Activated CD4-positive, alpha-beta T cell treated with anti-CD3 and anti-CD28 coated beads, Interleukin-2, Interleukin-6, amounts not matched to agents 100 ng/mL and 50 ng/mL, durations not matched to agents 16 hours and 8 hours (primary cell): ENCODE measurements at places on chromosomes 3 and 15.

DNA sequence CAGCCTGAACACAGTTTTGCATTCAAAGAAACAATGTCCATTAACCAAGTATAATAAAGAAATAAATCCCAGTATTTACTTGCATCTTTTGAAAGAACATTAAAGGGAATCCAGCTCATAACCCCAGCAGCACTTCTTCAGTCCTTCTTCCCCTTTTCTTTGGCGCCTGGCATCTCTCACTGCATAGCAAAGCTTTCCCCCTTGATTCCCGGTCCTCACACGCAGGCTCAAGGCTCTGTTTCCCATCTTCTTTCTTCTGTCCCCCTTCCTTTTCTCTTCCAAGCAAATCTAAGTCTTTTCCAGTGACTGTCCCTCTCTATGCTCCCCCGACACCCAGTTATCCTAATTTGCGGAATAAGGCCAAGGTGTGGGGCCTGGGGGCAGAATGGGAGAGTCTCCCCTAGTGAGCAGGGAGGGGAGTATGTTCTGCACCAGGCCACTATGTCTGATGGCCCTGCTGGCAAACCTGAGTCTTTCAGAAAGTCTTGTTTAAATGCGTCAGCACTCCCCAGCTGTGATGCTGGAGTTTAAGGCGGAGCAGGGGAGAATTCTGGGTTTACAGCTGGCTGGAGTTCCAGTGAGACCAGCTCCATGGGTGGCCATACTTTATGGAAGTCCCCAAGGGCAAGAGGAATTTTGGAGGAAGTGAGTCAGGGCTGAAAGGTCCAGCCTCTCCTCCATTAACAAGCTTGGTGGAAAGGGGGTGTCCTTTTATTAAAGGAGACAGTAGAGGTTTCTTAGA lies 42.1 kb downstream of the GOLGA6A start:
- DNase-seq = no peak

- peak; percentile 100 for DNase-seq
Observed at GRCh38 chr3:50298836-50299637, at the start of the genes HYAL3 and NAA80. Gene HYAL3 (minus strand): TSS chr3:50299405. CDS start chr3:50295602, 3,803 bp downstream. Gene NAA80 (minus strand): TSS chr3:50299405. CDS start chr3:50297463, 1,942 bp downstream.

DNA sequence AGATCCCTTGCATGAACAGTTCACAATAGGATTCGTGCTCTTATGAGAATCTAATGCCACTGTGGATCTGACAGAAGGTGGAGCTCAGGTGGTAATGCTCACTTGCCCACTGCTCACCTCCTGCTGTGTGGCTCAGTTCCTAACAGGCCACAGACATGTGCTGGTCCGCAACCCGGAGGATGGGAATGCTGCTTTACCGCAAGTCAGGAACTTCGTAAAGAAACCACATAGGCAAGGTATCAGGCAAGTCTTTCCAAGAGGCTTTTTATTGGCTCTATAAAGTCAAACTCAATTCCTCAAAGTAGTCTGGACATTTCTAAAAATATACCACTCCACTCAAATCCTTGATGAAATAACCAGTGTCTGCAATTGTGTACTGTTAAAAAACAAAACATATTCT lies 56.1 kb downstream of the OSTN start:
- no peak for DNase-seq

DNA sequence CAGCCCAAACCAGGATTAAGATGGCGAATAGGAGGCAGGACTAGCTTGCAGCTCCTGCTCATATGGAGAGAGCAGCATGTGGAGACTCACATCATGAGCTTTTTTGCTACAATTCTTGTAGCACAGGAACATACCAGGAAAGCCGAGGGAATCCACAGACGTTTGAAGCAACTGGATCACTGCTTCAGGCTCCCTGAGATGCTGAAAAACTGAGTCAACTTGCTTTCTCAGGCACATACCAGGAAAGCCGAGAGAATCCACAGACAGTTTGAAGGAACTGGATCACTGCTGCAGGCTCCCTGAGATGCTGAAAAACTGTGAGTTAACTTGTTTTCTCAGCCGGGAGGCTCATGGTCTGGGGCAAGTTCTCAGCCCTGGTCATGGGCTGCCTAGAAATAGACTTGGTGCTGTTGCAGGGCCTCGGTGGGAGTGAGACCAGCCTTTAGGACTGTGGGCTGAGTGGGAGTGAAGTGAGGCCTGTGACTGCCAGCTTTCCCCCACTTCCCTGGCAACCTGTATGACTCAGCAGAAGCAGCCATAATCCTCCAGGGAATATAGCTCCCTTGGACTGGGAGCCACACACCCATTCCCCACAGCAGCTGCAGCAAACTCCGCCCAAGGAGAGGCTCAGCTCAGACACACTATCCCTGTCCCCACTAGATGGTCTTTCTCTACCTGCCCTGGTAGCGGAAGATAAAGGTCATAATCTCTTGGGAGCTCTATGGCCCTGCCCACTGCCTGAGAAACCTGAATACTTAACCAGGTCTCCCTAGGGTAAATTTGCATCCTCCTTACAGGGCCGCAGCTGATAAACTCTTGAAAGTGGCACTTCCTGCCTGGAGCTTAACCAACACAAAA lies 51.9 kb upstream of the PFN2 start:
- DNase-seq = no peak

DNA sequence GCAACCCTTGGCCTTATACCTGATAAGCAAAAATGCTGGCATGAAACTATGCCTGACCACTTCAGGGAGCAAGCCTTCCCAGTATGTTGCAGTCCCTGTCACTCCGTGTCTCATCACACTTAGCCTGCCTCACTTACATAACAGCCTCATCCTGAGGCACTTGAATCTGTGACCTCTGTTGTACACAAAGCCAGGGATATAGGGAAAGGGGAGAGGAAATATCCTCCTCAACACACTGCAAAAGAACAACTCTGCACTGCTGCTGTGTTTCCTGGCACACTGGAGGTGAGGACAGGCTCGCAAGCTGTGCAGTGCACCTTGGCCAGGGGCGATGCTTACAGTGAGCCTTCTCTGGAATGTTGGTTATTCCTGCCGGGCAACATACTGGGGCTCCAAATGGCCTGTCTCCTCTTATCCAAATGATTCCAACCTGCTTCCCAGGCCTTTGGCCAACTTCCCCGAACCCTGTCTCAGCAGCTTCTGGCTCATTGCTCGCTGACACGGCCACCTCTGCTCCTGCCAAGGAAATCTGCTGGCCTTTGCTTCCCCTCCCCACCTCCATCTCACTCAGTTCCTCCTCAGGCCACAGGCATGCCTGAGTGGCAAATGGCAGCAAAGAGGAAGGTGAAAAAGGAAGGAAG lies 109.2 kb downstream of the CD47 start:
- DNase-seq = no peak

GRCh38 chr3:8766148-8766547 lies 3.3 kb downstream of the OXTR start:
- DNase-seq = no peak

GRCh38 chr3:75218577-75218976 lies 445.6 kb upstream of the FRG2C start:
- DNase-seq = no peak

DNA sequence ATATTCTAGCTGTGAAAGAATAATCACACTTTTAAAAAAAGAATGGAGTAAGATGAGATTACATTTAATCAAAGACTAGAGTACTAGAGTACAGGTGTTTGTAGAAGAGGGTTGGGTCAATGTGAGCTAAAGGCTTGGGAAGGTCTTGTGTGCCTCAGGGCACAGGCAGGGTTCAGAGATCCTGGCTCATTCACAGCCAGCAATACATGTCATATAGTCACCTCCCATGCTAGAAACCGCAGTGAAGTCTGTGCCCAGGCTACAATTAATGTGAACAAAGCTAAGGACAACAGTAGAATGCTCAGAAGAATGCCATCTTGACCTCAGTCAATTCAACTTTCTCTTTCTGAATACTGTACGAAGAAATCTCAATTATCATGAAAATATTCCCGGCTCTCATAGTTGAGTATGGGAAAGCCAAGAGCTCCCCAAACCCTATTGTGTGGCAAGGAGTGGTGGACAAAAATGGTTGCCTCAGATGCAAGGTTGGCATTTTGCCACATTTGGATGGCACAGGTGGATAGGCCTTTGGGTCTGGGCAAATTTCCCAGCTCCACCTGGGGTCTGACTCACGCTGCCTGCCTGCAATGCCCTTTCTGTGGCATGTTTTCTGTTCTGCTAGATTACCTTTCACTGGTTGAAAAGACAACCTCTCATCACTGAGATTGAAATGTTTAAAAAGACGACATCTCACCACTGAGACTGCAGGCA lies 70.2 kb downstream of the NMD3 start:
- DNase-seq = no peak

- DNase-seq = no peak
Observed at GRCh38 chr3:26259176-26259575, 363.4 kb upstream of the LRRC3B start.

DNA sequence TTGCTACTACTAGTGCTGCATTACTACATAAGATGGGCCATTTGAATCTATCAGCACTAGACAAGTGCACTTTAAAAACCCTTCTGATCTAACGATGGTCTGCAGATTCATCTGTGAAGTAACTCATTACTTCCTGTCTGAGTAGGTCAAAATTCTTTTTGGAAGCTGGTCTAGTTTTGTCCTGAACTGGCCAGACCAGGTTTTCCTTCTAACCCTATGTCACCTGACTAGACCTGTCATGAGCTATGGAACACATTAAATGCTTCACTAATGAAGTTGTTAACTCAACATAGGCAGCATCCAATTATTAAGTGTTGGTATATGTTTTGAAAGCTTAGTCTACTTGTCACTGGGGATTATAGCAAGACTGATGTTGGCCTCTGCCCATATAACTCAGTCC lies 10.1 kb upstream of the RBM5 start:
- DNase-seq = peak; percentile 14

- DNase-seq = no peak
Observed at GRCh38 chr3:177468816-177469215, 271.5 kb upstream of the TBL1XR1 start.

GRCh38 chr3:127064391-127065137 lies 81.6 kb downstream of the PLXNA1 start:
- DNase-seq = no peak

DNA sequence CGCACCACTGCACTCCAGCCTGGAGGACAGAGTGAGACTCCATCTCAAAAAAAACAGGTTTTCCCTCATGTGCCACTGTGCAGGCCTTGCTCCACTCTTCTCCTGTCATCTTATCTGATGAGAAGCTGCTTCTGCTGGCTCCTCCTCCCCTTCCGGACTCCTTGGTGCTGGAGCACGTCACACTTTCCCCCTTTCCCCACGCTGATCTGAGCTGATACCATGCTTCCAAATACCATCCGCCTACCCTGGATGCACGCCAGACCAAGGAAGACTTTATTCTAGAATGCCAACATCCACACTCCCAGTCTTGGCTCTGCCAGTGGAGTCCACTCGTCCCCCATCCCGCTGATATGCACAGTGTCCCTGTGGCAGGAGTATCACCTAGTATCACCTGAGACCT lies 31.3 kb downstream of the HOMER2 start:
- DNase-seq = no peak

GRCh38 chr3:175726228-175726627 lies 867.1 kb downstream of the NAALADL2 start:
- no peak for DNase-seq

DNA sequence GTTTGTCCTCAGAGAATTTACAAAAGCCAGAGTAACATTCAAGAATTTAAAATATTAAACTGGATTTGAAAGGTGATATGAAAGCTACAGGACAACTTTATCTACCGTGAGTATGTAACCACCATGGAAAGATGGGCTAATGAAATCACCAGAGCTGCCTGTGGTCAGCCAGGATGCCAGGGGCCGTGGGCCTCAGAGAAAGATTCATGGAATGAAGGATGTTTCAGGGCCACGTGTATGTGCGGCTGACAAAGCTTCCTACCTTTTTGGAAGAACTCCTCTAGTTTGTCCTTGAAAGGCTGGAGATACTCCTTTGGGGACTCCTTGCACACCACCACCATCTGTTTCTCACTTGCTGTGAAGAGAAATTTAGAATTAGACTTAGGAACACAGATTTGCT lies 138.9 kb downstream of the GREM1 start:
- DNase-seq = no peak

GRCh38 chr3:129336093-129336706 lies 57.5 kb downstream of the HMCES start:
- no peak for DNase-seq

DNA sequence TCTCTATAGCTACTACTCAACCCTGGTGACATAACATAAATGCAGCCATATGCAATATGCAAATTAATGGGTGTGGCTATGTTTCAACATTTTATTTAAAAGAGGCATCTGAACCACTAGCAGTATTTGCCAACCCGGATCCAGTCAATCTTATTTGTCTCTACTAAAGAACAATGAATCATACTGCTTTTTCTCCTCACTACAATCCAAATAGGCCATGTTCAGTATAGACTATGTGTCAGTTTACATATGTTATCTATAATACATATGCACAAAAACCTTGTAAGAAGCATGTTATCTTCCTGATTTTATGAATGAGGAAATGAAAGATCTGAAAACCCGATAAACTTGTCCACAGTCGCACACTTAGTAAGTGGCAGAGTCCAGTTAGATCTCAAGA lies 125.7 kb downstream of the STAG1 start:
- DNase-seq = no peak

GRCh38 chr3:127771746-127772145 lies 50.6 kb downstream of the MGLL start:
- no peak for DNase-seq

GRCh38 chr15:81069356-81069755 lies 64.7 kb upstream of the CFAP161 start:
- no peak for DNase-seq
